Trophoblast cell (in vitro differentiated cells and primary cell): ENCODE measurements at places on chromosomes 4 and X.

DNA sequence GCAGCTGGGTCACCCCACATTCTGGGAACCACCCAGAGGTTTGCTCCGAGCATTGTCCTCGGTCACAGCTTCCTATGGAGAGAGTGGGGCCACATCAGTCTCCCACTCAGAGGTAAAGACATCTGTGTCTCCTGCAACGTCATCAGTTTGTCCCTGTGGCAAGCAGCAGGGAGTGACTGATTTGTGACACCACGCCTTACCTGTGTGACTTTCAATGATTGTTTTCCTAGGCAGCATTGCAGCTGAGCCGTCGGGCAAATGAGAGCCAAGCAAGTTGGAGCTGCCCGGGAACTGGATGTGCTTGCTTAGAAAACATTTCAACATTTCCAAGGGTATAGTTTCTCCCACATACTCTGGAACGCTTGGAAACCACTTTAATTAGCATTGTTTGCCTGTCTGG is 29.7 kb upstream of the HELT start:
- H3K36me3 ChIP-seq: no peaks in the 10 kb centered on the region
- no peak for DNase-seq
- no peak overlapping the region for H3K27ac ChIP-seq
- H3K4me3 ChIP-seq: no peak overlapping the region

DNA sequence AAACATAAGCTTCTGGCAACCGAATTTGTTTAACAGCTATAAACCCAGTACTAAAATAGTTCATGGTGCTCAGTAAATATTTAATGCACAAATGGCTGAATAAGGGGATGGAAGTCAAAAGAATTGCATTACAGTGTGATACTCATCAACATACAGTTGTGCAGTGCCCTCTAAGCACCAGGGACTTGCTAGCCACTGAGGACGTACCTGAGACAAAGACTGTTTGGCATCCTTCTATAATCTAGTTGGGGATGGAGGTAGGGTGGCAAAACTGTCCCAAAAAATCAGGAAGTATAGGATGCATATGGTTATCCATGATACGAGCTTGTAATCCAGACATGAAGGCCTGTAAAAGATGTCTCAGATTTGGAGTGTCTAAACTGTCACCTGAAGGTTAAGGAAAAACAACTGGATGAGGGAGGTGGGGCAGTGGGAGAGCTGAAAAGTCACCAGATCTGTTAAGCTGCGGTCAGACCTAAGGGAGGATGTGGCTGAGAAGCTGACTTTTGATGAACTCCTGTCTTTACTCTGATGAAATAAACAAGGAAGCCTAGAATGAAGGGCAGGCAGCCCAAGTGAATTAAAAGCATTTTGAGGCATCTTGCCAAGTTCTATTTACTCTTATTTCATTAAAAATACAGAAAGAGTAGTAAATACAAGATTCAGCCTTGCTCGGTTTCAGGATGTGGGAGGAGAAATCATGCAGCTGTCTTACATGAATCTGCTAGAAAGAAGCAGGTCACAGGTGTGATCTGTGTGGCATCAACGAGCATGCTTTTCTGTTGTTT is 12.0 kb upstream of the CD38 start:
- H3K27me3 ChIP-seq: no peaks in the 10 kb centered on the region
- no peak for DNase-seq
- no peaks in the 10 kb centered on the region for H3K36me3 ChIP-seq
- no peak overlapping the region for H3K27ac ChIP-seq
- H3K4me1 ChIP-seq: no peaks in the 10 kb centered on the region
- no peak overlapping the region for H3K4me3 ChIP-seq

DNA sequence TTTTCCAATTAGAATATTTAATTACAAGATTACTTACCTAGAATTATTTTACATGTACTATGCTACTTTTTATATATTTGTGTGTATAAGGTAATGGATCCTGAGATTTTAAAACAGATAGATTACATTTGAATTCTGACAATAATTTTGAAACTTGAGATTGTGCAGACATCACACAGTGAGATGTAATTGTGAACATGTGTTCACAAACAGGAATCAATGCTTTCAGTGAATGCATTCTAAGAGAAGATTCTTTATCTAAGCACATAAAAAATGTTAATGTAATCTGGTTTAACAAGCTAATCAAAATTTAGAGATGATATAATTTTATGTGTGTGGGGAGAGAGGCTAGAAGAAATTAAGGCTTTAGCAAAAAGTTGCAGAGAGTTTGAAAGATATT is 1925.5 kb downstream of the ARAP2 start:
- DNase-seq: no peak
- H3K27me3 ChIP-seq: no peaks in the 10 kb centered on the region
- no peaks in the 10 kb centered on the region for H3K4me1 ChIP-seq
- no peaks in the 10 kb centered on the region for H3K36me3 ChIP-seq

- no peaks in the 10 kb centered on the region for H3K4me1 ChIP-seq
- no peaks in the 10 kb centered on the region for H3K27me3 ChIP-seq
These were observed 57.1 kb upstream of the DDX3X start for GRCh38 chrX:41276661-41277506.

GRCh38 chrX:132539611-132540010 is 50.8 kb upstream of the MBNL3 start:
- no peak overlapping the region for H3K27ac ChIP-seq
- H3K27me3 ChIP-seq: no peaks in the 10 kb centered on the region
- H3K36me3 ChIP-seq: no peaks in the 10 kb centered on the region
- no peak overlapping the region for H3K4me3 ChIP-seq

GRCh38 chrX:109856974-109857373 is 123.9 kb upstream of the ACSL4 start:
- no peaks in the 10 kb centered on the region for H3K36me3 ChIP-seq
- no peak overlapping the region for H3K27ac ChIP-seq
- peak; percentile 54 for DNase-seq
- H3K27me3 ChIP-seq: no peaks in the 10 kb centered on the region
- no peak overlapping the region for H3K4me3 ChIP-seq
- no peaks in the 10 kb centered on the region for H3K4me1 ChIP-seq

DNA sequence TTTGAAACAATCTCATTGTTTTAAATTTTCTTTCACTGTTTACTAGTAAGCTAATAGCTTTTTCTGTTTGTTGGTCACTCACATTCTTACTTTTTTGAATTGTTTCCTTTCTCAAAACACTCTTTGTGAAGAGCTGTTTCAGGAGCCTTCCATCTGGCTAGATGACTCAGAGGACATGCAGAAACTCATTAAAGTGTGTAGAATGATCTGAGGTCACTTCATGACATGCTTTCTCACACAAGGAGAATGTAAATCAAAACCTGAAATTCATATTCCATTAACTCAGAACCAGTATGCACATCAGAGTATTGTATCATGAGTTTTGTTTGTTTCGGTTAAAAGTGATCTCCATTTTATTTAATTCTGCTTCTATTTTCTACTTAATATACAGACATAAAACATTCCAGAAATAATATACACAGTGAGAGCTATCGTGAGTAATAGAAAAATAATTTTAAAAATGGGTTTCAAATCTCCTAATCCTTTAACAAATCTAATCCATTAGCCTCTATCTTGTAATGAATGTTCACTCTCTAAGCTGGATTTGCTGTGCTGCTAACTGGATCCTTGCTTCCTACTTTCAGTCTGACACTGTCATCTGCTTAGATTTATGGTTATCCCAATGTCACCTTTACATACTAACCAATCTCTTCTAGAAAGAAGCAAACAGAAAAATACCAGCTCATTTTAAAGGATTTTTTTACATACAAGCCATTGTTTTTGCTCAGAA is 449.6 kb downstream of the FSTL5 start:
- no peaks in the 10 kb centered on the region for H3K4me1 ChIP-seq
- no peaks in the 10 kb centered on the region for H3K36me3 ChIP-seq
- H3K27me3 ChIP-seq: no peaks in the 10 kb centered on the region
- H3K27ac ChIP-seq: no peak overlapping the region

GRCh38 chrX:3697220-3697684 is 16.2 kb downstream of the PRKX start:
- H3K27me3 ChIP-seq: no peaks in the 10 kb centered on the region
- no peaks in the 10 kb centered on the region for H3K4me1 ChIP-seq
- H3K36me3 ChIP-seq: no peaks in the 10 kb centered on the region
- no peak overlapping the region for H3K27ac ChIP-seq
- no peak for DNase-seq

GRCh38 chr4:2535376-2536192 is 863 bp upstream of the FAM193A start:
- DNase-seq: peak; percentile 17
- peak overlapping the region; percentile 87 for H3K4me3 ChIP-seq
- H3K27ac ChIP-seq: peak overlapping the region; percentile 86
- H3K4me1 ChIP-seq: peaks cover 2% of the 10 kb centered on the region

GRCh38 chrX:137430301-137430700 is 135.6 kb upstream of the ZIC3 start:
- no peaks in the 10 kb centered on the region for H3K4me1 ChIP-seq
- H3K27me3 ChIP-seq: peaks cover 27% of the 10 kb centered on the region
- no peak for DNase-seq
- no peak overlapping the region for H3K4me3 ChIP-seq
- no peak overlapping the region for H3K27ac ChIP-seq
- H3K36me3 ChIP-seq: no peaks in the 10 kb centered on the region

DNA sequence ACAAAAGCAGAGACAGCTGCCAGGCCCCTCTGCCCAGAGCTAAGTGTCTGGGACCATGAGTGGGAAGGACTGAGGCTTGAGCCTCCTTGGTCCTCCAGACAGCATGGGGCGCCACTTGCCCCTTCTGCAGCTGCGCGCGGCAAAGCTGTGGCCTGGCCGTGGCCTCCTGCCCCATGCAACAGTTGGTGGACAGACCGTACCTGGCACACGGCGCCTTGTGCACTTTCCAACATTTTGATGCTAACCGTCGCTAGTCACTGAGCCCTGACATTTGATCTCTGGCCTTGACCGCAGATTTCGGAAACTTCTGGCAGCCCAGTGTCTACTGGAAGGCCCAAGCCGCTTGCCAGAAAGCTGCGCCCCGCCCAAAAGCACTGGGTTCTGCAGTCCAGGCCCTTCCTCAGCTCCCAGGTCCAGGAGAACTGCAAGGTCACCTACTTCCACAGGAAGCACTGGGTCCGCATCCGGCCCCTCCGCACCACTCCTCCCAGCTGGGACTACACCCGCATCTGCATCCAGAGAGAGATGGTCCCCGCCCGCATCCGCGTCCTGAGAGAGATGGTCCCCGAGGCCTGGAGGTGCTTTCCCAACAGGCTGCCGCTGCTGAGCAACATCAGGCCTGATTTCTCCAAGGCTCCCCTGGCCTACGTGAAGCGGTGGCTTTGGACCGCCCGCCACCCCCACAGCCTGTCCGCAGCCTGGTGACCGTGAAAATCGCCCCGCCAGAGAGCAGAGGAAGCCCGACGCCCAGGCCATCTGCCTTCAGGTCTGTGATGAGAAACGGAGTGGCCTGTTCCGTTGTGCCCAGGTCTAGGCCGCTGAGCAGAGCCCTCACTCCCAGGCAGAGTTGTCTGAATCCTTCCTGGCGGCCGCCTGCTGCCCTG is 35.3 kb upstream of the CA5B start:
- H3K27me3 ChIP-seq: no peaks in the 10 kb centered on the region
- H3K4me1 ChIP-seq: no peaks in the 10 kb centered on the region
- peaks cover 7% of the 10 kb centered on the region for H3K36me3 ChIP-seq

- no peak overlapping the region for H3K27ac ChIP-seq
- H3K4me1 ChIP-seq: no peaks in the 10 kb centered on the region
- no peak overlapping the region for H3K4me3 ChIP-seq
- H3K27me3 ChIP-seq: no peaks in the 10 kb centered on the region
These were observed 32.3 kb downstream of the BCORL1 start for GRCh38 chrX:130014770-130015169.

GRCh38 chr4:6693231-6694176 is at the start of gene S100P:
Gene S100P (plus strand): TSS chr4:6693878. CDS start chr4:6693933, 55 bp downstream.
- peaks cover 40% of the 10 kb centered on the region for H3K4me1 ChIP-seq
- no peaks in the 10 kb centered on the region for H3K36me3 ChIP-seq

DNA sequence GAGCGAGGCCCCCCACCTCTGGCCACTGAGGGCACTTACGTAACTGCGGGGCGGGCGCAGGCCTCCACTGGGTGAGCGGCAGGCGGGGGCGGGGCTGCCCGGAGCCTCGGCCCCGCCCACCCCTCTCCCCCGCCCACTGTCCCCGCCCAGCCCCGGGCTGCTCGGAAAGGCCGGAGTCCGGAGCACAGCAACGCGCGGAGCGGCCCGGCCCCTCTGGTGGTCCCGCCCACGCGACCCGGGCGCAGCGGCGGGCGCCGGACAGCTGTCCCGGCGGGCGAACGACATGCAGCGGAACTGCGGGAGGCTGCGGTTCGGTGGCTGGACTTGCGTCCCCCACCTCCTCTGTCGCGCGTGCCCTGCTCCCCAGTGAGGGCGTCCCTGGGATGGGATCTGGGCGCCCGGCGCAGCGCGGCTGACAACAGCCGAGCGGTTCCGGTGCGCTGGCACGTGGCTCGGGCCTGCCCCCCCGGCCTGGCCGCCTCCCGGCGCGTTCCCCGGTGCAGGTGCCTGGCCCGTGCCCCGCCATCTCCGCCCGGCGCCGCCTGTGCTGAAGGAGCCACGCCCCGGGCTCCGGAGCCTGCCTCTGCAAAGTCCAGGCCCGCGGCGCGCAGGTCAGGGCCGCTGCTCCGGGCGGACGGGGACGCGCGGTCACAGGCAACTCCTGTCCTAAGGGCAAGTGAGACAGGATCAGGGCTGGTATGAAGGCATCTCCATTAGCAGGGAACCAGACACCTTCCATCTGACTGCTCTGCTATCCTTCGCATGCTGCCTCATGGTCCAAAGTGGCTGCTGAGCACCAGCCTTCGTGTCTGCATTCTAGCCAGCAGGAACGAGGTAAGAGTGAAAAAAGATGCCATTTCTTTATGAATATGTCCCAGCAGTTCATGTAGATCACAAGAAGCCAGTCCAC is 21.8 kb upstream of the JAKMIP1 start:
- DNase-seq: peak; percentile 72
- H3K4me1 ChIP-seq: peaks cover 4% of the 10 kb centered on the region
- H3K4me3 ChIP-seq: no peak overlapping the region
- H3K36me3 ChIP-seq: no peaks in the 10 kb centered on the region

DNA sequence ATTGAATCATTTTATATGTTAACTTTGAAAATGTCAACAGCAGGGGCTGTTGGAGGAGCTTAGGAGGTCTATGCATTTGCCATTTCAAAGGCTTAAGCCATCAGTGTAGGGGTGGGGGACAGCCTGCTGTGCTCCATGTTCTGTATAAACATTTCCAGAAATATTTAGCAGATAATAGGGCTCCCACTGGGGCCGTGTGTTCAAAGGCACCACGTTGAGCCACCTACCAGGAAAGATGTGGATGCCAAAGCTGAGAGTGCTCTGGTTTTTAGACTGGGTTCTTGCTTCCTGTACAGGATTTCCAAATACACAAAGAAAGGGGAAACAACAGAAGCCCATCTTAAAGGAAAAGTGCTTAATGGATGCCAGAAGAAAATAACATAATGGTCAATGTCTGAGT is 219.5 kb downstream of the CENPC start:
- no peak overlapping the region for H3K4me3 ChIP-seq
- no peak for DNase-seq
- no peaks in the 10 kb centered on the region for H3K27me3 ChIP-seq
- no peaks in the 10 kb centered on the region for H3K4me1 ChIP-seq

DNA sequence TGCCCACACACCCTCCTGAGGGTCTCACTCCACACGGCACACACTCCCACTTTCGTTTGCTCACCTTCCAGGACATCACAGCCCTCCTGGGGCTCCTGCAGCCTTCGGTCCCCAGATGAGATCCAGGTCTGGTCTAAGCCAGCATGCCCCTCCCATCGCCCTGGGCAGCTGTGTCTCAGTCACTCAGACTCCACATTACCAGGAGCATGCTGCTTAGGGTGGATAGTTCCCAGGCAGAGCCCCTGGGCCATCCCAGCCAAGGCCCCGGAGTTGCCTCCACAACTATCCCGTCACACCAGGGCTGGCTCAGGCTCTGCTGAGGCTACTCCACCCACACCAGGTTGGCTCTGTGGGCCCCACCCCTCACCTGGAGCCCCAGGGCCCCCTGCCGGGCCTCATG is 50.4 kb upstream of the PSAPL1 start:
- no peak for DNase-seq
- H3K4me3 ChIP-seq: no peak overlapping the region
- H3K4me1 ChIP-seq: no peaks in the 10 kb centered on the region
- no peak overlapping the region for H3K27ac ChIP-seq
